ENCODE measurements at places on chromosomes 4 and X.
A peak's percentile ranks its signal among the peaks of the same experiment; 100 is the strongest.

- no peak for DNase-seq
Observed at GRCh38 chr4:122172266-122172665, 20.1 kb downstream of the BLTP1 start.

- DNase-seq: no peak
Observed at GRCh38 chr4:15654593-15655222, 449 bp downstream of the FBXL5 start.

- DNase-seq: no peak
Observed at GRCh38 chr4:39710098-39710896, 12.4 kb downstream of the UBE2K start.

- no peak for DNase-seq
Observed at GRCh38 chrX:79290596-79290995, 76.5 kb downstream of the ITM2A start.

- DNase-seq: no peak
Observed at GRCh38 chr4:126954537-126955291, 678.0 kb upstream of the INTU start.

GRCh38 chr4:8381814-8382581 lies 58.5 kb downstream of the ACOX3 start:
- DNase-seq: peak; percentile 2

- DNase-seq: no peak
Observed at GRCh38 chr4:79413032-79413885, 5.2 kb upstream of the GK2 start.

DNA sequence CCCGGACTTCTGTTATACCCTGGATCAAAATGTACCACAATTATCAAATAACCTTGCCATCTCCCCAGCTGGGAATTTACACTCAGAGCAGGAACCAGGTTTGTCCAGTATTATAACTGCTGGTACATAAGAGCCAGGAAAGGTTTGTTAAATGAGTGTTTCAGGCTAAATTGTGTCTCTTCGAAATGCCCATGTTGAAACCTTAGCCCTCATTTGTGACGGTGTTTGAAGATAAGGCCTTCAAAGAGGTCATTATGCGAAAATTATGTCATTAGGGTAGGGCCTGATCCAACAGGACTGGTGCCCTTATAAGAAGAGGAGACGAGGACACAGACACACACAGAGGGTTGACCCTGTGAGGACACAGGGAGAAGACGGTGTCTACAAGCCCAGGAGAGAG lies 73.5 kb upstream of the DHRSX start:
- DNase-seq: no peak

DNA sequence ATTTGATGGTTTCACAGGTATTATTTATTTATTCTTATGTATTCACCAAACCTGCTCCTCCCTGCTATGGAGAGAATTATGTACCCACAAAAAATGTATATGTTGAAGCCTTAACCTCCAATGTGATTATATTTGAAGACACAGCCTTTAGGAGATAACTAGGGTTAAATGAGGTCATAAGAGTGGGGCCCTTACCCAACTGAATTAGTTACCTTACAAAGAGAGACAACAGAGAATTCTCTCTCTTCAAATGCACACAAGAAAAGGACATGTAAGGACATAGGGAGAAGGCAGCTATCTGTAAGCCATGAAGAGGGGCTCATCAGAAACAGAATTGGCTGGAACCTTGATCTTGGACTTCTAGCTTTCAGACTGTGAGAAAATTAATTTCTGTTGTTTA lies 44.0 kb downstream of the ZGRF1 start:
- DNase-seq: no peak

DNA sequence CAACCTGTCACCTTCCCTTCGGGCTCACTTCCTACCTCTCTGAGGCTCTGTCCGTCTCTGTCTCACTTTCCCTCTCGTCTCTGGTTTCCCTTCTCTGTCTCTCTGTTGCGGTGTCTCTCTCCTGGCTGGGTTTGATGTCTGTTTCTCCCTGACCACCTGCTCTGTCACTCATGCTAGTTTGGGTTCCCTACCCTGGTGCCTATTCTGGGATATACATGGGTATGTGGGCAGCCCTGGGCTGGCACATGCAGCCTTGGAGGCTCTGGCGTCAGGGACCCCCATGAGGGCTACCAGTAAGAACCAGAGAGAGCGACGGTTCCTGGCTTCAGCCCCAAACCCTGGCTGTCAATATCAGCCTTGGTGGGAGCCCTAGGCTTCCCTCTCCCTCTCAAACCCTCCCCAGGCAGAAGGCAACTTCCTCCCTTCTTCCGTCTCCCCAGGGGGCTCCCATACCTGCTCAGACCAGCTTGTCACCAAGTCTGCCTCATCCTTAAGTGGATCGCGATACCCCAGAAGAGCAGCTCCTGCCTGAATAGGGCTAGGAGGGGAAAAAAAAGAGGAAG lies 314 bp downstream of the DNASE1L1 start:
- no peak for DNase-seq

- DNase-seq: no peak
Observed at GRCh38 chr4:4985036-4985435, 34.2 kb downstream of the CYTL1 start.

GRCh38 chrX:2889045-2889605 lies 40.0 kb downstream of the ARSD start:
- no peak for DNase-seq

GRCh38 chrX:40080894-40081678 lies 16.7 kb downstream of the BCOR start:
- no peak for DNase-seq

DNA sequence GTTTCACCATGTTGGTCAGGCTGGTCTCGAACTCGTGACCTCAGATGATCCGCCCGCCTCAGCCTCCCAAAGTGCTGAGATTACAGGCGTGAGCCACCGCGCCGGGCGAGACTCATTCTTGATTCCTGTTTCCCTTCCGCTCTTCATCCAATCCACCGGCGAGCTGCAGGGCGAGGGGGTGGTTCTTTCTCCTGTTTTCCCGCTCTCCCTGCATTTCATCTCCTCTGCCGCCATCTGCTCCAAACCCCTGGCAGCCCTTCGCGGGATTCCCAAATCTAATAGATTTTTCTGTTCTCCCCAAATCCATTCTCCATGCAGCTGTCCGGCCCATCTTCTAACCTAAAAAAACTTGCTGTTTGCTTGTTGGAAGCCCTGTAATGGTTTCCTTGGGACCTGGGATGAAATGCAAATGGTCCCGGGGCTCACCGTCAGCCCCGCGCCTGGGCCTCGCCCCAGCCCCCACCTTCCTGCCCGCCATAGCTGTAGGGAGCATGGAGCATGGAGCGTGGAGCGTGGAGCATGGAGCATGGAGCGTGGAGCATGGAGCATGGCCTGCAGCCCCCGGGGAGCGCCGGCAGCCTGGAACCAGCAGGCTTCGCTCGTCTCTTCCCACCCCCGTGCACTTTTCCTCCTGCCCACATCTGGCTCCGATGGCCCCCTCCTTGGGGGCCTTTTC lies 1.1 kb downstream of the ZFP42 start:
- no peak for DNase-seq

DNA sequence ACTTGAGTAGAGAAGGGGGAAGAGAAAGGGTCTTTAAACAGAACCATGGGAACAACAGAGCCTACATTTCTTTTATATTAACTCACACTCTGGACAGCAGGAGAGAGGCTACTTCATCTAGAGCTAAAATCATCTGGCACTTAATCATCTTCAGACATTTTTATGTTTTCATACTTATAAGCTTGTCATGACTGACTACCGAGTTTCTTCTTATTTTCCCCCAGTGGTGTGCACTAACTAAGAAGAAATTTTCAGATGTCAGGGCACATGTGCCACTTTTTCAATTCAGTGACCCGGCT lies 11.8 kb upstream of the RTL5 start:
- no peak for DNase-seq

- DNase-seq: no peak
Observed at GRCh38 chrX:70508296-70508911, 63.8 kb downstream of the DLG3 start.

- DNase-seq: no peak
Observed at GRCh38 chr4:68499021-68499420, 51.8 kb downstream of the TMPRSS11E start.

DNA sequence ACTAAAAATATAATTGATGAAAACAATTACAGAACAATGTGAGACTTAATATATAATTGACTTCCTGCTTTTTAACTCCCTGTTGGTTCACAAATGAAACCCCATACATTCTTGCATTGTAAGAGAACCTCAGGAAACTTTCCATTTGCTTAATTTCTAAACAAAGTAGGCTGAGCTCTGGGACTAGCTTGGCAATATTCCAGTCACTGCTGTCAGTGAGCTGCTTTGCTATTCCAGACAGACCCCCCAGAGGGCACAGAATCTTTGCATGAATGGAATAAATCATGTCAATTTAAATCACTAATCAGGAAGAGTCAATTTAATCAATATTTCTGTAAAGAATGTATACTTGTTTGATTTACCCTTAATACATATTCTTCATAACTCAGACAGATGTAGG lies 110.6 kb downstream of the NEXMIF start:
- DNase-seq: no peak

DNA sequence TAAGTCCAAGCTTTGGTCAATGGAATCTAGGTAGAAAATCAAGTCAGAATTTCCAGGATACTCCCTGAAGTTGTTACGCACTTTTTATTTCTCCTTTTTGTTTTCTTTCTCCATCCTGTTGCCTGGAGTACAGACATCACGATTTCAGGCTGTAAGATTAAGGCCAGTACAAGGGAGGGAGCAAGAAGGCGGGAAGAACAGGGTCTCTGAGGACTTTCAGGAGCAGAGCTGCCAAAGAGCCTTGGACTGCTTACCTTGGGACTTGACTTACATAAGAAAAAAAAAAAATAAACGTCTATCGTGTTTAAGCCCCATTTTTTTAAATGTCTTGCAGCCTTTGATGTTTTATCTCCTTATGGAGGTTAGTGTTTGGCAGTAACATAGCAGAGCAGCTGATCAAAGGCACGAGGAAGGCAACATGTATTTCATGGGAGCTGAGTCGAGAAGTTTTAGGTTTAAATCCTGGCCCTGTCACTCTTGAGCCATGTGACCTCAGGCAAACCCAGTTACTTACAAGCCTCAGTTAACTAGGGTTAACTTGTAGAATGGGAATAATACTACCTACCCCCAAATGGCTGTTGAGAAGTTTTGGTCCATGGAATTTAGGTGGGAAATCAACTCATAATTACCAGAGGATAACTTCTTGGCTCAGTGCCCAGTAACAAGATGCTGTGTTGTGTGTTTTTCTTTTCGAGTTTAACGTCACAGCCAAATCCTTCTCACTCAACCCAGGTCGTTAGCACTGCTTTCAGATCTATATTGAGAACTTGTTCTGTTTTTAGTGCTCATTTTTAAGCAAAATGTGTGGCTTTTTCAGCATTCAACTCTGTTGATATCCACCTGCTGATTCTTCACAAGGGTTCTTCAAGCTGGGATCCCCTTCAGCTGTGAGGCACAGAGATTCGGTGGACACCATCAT lies 106.8 kb downstream of the CLNK start:
- DNase-seq: no peak

GRCh38 chrX:39921838-39922237 lies 175.9 kb downstream of the BCOR start:
- DNase-seq: no peak

- DNase-seq: no peak
Observed at GRCh38 chr4:6938237-6938636, 28.6 kb downstream of the TBC1D14 start.

DNA sequence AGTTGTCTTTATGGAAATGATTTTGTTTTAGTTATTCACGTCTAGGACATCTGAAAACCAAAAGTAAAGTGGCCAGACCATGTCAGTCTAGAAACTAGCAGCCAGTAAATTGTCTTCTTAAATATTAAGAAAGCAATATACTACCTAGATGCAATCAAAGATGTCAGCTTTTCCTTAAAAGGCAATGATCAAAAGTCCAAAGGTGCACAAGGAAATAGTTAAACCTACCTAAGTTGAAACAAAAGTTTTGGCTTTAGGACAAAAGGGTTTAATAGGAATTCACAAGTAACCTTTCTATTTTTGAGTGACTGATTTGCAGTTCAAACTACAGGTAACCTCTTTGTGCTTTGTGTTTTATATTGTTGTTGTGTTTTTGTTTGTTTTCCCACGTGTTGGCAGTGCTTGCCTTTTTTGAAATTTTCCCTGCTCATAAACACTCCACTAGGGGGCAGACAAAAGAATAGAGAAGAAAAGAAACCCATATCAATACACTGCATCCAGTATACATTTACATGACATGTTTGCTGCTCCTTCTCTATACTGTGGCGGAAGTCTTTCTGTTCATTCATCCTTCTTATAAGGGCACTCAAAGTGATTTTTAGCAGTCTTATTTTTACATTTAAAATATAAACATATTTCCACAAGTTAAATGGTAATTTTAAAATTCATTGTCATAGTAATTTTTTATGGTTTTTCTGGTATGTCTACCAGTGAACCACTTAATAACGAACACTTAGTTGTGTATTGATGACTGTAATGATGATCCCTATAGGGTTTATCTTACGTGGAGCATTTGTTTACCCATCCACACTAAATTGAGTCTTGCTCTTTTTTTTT lies 62.7 kb downstream of the GAB1 start:
- DNase-seq: no peak

DNA sequence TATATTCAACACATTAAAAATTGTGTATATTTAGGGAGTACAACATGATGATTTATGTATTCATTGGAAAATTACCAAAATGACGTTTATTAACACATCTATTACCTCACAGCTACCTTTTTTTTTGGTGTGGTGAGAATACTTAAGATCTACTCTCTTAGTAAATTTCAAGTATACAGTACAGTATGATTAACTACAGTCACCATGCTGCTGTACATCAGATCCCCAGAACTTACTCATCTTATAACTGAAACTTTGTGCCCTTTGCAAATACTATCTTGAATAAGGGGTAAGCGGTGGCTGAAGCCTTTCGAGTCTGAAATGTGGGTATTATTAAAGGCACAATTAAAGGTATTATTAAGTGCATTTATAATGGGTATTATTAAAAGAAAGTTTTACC lies 976 bp downstream of the PHKA1 start:
- no peak for DNase-seq

DNA sequence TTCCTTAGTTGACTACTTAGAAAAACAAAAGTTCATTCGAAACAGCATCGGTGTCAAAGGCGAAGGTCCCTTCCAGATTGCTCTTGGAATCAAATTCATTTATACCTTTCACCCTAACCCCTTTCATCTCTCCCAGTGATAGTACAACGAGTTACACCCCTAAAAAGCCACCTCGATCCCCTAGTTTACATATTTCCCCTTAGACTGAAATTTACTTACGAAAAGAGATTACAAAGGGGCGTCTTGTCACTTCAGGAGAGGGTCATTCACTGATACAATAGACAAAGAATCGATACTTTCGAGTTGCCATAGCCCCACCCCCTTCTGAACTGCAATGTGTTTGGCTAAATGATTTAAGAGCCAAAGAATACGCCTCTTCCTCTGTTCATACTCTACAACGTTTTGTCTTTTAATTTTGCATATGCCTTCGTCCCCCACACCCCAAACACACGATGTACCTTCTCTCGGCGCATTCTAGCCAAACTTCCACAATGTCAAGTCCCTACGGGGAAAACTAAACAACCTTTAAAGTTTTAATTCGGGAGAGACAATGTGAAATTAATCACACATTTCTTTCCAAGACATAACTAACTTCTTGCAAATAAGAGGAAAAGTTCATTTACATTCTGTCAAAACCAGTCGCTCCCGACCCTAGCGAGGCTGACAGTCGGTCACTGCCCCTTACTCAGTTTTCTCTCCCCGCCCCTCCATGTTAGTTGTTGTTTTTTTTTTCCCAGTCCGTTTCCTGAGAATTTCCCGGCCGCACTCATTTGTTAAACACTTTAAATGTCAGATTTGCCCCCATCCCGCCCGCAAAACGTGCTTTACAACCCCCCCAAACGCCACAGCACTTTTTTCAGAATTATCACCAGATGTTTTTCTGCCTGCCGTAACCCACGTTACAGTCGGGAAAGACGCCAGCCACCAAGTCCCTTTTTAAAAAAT lies 88.6 kb downstream of the HPRT1 start:
- DNase-seq: no peak

- DNase-seq: no peak
Observed at GRCh38 chr4:17367201-17367600, 144.7 kb downstream of the QDPR start.

Data from 8988T (cell line).